ENCODE measurements at places on chromosomes 5 and 9. TPM values are rescaled to one million over a fixed set of nuclear protein-coding genes. Genes with fewer than 3 reads are reported as not detected.

GRCh38 chr9:83218411-83219090, 155.6 kb upstream of the RASEF start:
- H3K27ac ChIP-seq, result no peak overlapping the region
- peaks cover 8% of the 10 kb centered on the region for H3K4me1 ChIP-seq
- H3K4me3 ChIP-seq, result peak overlapping the region; percentile 71
- no peaks in the 10 kb centered on the region for H3K27me3 ChIP-seq
- DNase-seq, result no peak

Gene HRH2
- 5.9 TPM for total RNA-seq

Gene RANBP3L
- total RNA-seq, result not detected

- DNase-seq, result no peak
- no peaks in the 10 kb centered on the region for H3K36me3 ChIP-seq
- H3K27ac ChIP-seq, result no peak overlapping the region
- H3K4me3 ChIP-seq, result no peak overlapping the region
- peaks cover 9% of the 10 kb centered on the region for H3K4me1 ChIP-seq
Observed at GRCh38 chr9:116978155-116978554, 291.1 kb downstream of the TRIM32 start.

- no peak overlapping the region for H3K4me3 ChIP-seq
- H3K27me3 ChIP-seq, result no peaks in the 10 kb centered on the region
- no peaks in the 10 kb centered on the region for H3K36me3 ChIP-seq
- DNase-seq, result no peak
- H3K4me1 ChIP-seq, result peaks cover 6% of the 10 kb centered on the region
Observed at GRCh38 chr5:177997846-177998245, 1.8 kb upstream of the PROP1 start.

- no peaks in the 10 kb centered on the region for H3K4me1 ChIP-seq
- no peak overlapping the region for H3K27ac ChIP-seq
- no peak overlapping the region for H3K4me3 ChIP-seq
- no peak for DNase-seq
Observed at GRCh38 chr5:606061-606460, 6.1 kb upstream of the CEP72 start.

Measured in GM23338 (cell line).